Inflammatory macrophage treated with lipopolysaccharide for 1 hour (primary cell): ENCODE measurements at places on chromosomes 4 and X.

- no peak for DNase-seq
Measured at GRCh38 chrX:38060331-38060878, 54.1 kb downstream of the SYTL5 start.

DNA sequence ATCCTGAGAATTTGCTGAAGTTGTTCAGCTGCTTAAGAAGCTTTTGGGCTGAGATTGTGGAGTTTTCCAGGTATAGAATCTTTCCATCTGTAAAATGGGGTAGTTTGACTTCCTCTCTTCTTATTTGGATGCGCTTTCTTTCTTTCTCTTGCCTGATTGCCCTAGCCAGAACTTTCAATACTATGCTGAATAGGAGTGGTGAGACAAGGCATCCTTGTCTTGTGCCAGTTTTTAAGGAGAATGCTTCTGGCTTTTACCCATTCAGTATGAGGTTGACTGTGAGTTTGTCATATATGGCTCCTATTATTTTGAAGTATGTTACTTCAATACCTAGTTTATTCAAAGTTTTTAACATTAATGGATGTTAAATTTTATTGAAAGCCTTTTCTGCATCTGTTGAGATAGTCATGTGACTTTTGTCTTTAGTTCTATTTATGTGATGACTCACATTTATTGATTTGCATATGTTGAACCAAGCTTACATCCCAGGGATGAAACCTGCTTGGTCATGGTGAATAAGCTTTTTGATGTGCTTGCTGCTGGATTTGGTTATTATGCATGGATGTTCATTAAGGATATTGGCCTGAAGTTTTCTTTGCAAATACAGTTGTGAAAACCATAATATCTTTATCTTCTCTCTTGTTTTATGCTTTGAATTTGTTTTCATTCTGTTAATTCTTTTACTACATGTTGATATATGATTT, 573.8 kb upstream of the NDST4 start:
- no peak for DNase-seq

DNA sequence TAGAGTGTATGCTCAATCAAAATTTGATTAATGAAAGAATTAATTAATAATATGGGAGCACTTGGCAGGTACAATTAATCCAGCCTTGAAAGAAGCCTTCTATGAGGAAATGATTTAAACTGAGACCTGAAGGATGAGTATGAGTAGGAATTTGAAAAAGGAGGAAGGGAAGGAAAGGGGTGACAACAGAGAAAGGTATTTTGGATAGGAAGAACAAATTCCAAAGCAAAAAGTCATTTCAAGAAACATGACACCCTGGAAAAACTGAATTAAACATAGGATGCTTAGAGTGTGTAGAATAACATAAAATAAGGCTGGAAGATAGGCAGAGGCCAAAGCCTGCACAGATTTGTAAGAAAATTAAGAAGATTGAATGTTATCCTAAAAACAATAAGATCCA, 29.6 kb downstream of the PHOX2B start:
- no peak for DNase-seq

GRCh38 chrX:77114501-77114900, 332.7 kb upstream of the FGF16 start:
- DNase-seq, result no peak
